Hypothalamus (tissue), 51 donors: ENCODE measurements at places on chromosomes 4 and X.

- no peak for DNase-seq
These were observed 49.1 kb upstream of the DHRSX start for GRCh38 chrX:2549876-2550275.

GRCh38 chr4:48930654-48931053, 24.1 kb upstream of the OCIAD2 start:
- DNase-seq: no peak

- no peak for DNase-seq
These were observed 174.2 kb upstream of the HAND2 start for GRCh38 chr4:173704201-173704600.

DNA sequence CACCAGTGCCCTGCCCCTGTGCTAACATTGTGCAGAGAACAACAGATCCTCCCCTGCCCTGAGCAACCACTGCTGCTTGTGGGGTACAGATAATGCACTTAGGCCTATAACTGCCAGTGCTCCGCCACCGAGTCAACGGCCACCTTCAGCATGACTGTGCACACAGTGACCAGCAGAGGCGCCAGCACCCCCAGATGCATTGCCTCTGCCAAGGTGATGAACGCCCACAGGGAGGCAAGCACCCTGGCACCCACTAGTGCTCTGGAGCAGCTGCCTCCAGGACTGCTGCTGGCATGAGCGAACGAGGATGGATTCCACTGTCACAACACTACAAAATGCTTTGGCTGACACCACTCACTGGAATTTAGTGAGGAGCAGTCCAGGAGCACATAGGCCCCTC, 38.2 kb downstream of the SPIN2B start:
- DNase-seq: no peak

- DNase-seq: no peak
These were observed 53.6 kb downstream of the KLHL13 start for GRCh38 chrX:118062817-118063615.

- no peak for DNase-seq
These were observed 47.9 kb downstream of the EFNB1 start for GRCh38 chrX:68876731-68877130.
